Stimulated activated CD4-positive, alpha-beta T cell treated with anti-CD3 and anti-CD28 coated beads, Interleukin-1b, Interleukin-23, amount 100 ng/mL, for 4 hours (primary cell): ENCODE measurements at places on chromosomes 5 and 9.

- DNase-seq, result no peak
Observed at GRCh38 chr5:110903966-110904365, 165.2 kb downstream of the SLC25A46 start.

- DNase-seq, result no peak
Observed at GRCh38 chr5:67802766-67803165, 412.8 kb upstream of the PIK3R1 start.

DNA sequence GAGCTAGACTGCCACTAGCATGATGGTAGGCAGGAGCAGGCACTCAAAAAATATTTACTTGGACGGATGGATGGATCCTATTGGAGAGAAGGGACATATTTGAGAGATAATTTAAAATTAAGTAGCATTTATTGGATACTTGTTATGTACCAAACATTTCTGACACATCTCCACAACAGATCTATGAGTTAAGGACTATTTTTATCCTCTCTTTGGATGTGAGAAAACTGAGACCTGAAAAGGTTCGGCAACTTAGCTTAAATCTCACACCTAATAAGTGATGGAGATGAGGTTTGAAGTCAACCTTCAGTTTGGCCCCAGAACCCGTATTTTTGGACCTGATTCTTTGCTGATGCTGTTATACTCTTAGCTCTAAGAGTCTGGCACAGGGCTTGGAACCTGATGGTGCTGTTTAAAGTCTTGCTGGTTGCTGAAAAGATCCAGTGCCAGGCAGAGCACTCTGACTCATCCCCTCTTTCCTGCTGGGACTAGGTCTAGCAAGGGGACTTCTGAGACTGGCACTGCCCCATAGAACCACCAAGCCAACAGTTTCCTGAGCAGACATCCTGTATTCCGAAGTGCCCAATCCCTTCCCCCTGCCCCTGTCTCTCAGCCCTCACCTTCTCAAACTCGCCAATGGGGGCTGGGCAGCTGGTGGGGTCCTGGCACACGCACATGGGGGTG is 15.6 kb downstream of the SPARC start:
- DNase-seq, result no peak

DNA sequence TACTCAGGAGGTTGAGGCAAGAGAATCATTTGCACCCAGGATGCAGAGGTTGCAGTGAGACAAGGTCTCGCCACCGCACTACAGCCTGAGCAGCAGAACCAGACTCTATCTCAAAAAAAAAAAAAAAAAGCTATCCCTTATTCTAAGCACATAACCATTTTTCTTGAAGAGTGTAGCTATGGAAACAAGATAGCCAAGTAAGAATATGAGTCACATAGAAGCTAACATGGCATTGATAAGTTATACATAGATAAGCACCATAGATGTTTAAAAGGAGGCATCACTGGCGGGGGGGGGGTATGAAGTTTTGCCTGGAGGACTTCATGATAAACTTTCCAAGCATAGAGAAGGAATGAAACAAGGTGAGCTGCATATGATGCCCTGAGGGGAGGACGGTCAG is 26.0 kb downstream of the CHSY3 start:
- DNase-seq, result no peak

- DNase-seq, result no peak
Observed at GRCh38 chr5:33738967-33739366, 152.8 kb downstream of the ADAMTS12 start.

DNA sequence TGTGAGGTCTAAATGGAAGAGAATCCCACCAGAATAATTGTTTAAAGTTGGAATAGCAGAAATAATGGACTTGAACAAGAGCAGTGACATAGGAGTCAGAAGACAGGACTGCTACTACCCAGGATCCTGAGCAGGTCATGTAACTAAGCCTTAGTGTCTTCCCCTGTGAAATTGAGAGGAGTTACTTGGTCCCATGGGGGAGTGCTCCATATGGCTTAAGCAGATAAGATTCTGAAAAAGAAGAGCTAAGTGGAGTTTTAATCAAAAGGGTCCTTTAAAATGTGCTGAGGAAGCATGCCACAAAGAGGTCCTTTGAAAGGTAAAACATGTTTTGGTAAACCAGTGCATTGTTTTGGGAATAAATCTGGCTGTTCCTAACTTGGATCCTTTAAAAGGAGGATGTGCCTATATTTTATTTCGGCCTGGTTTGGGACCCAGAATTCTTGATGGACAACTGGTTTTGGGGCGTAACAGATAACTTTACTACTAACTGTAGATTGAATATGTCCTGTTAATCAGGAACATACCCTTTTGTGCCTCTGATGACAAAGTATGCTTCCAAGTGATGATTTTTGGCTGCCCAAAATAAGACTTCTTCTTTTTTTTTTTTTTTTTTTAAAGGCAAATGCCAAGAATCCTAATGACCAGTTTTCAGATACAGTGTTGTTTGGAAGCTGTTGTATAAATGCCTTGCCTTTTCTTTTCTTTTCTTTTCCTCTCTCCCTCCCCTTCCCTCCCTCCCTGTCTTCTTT is 5.7 kb downstream of the RCL1 start:
- no peak for DNase-seq

- no peak for DNase-seq
Observed at GRCh38 chr9:108860764-108861163, 1.3 kb upstream of the ACTL7A start.

- DNase-seq, result no peak
Observed at GRCh38 chr5:101284736-101285375, 381.8 kb upstream of the ST8SIA4 start.

GRCh38 chr5:60084226-60084625 is 190.7 kb upstream of the PDE4D start:
- DNase-seq, result no peak
